ENCODE measurements at places on chromosomes 7 and 10. TPM values are rescaled to one million over a fixed set of nuclear protein-coding genes. Genes with fewer than 3 reads are reported as not detected.

The MYO1G gene
- total RNA-seq = not detected

The FAM185A gene
- total RNA-seq = 4.6 TPM

The ADIRF gene
- total RNA-seq = 4.2 TPM

The LIPF gene
- not detected for total RNA-seq

The UPK3BL2 gene
- total RNA-seq = not detected

The FOXI2 gene
- total RNA-seq = not detected

The RSPH10B2 gene
- total RNA-seq = 0.15 TPM

The C10orf67 gene
- total RNA-seq = 0.05 TPM
